ENCODE measurements at places on chromosomes 1 and 21.
A peak's percentile ranks its signal among the peaks of the same experiment; 100 is the strongest.

DNA sequence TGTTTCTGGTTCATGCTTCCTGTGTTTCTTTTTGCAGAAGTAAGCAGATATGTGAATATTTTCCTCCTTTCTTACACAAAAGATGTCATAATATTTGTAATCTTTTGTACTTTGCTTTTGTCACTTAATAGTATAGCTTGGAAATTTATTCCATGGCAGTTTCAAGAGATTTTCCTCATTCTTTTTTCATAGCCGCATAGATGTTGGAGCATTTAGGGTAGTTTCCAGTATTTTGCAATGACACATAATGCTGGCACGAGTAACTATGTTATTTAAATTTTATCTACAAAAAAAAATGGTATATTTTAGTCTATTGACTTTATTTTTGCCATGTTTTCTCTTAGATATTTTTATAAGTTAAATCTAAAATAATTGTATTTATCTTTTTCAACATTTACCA lies 40.7 kb downstream of the AGO3 start:
- no peak for DNase-seq

- no peak for DNase-seq
Measured at GRCh38 chr1:119366424-119366823, 2.2 kb upstream of the HAO2 start.

- DNase-seq: peak; percentile 42
Measured at GRCh38 chr1:154006136-154006535, 15.6 kb downstream of the RPS27 start.

GRCh38 chr1:181061891-181062835 lies 26.3 kb upstream of the IER5 start:
- no peak for DNase-seq

- no peak for DNase-seq
Measured at GRCh38 chr1:228867108-228867950, 132.1 kb downstream of the RHOU start.

DNA sequence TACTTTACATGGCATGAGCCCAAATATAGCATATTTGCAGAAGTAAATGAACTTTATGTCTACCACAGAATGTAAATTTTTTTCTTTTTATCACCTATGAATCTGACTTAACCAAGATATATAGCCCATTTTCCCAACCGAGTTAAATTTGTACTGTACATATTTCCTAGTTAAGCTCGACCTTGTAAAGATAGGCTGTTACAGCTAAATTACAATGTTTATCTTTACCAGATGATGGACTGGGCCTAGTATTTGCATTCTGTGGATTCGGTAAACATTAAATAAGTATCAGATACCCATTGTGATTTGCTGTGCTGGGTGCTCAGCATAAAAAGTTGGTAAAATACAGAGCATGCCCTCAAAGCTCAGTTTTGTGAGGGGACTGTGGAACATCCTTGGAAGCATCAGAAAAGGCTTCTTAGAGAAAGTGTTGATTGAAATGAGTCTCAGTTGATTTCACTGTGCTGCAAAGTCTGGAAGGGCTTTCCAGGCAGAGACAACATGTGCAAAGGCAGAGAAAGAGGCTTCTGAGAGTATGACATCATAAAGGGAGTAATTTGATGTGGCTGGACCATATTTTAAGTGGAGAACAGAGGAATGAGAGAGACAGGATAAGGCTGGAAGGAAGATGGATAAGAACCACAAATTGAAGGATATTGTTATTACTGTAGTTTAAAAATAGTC lies 27.4 kb downstream of the MORC3 start:
- DNase-seq: no peak

DNA sequence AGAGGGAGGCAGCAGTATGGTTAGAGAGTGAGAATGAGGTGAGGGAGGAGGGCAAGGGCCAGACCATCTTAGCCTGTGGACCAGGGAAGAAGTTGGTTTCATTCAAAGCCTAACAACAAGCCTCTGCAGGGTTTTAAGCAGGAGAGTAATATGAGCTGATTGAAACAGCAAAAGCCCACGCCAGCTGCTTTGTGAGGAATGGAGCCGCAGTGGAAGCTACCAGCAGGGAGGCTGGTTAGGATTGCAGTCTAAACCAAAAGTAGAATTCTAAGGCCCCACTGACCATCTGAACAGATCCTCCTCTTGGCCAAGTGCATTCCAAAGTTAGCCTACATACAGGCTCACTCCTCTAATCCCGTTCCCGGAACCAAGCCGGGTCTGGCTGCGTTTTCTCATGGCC lies 44.8 kb downstream of the OLFML3 start:
- DNase-seq: no peak

- DNase-seq: no peak
Measured at GRCh38 chr1:85022700-85023099, 25.6 kb downstream of the MCOLN3 start.

DNA sequence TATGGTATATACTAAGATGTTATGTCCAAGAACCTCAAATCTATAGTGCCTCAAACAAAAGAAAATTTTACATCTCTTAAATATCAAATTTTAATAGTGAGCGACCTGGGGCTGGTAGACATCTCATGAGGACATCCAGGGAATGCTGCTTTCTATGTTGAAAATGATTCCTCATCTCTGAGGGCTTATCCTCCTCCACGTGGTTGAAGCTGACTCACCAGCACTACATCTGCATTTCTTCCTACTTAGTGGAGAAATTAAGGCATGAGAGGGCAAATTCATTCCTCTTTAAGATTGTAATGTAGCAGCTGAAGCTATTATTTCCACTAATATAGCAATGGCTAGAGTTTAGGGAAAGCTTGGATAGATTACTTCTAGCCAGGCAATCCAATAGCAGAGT lies 529.5 kb downstream of the COL11A1 start:
- DNase-seq: peak; percentile 8

- no peak for DNase-seq
Measured at GRCh38 chr1:148372731-148373130, 110.4 kb downstream of the PPIAL4G start.

DNA sequence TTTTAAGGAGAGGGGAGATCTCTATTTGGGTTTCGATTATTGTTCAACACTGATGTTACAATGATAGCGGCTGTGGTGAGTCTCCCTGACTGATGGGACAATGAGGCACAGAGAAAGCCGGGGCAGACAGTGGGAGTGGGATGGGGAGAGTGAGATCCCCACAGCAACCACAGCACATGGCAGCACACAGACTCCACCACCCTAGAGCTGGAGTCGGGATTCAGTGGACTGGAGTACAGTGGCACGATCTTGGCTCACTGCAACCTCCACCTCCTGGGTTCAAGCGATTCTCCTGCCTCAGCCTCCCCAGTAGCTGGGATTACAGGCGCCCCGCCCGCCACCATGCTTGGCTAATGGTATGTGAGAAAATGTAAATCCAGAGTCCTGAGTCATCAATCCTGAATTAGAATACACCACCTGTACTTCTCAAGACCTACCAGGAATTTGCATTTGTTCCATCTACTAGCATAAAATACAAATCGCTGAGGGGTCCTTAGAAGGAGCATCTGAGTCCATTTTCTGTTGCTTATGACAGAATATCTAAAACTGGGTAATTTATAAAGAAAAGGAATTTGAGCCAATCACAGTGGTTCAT lies 125.8 kb downstream of the TOMM20 start:
- no peak for DNase-seq

- DNase-seq: no peak
Measured at GRCh38 chr21:22444990-22445389, 1446.8 kb downstream of the NCAM2 start.

- DNase-seq: no peak
Measured at GRCh38 chr1:19333587-19334354, 21.6 kb downstream of the SLC66A1 start.

DNA sequence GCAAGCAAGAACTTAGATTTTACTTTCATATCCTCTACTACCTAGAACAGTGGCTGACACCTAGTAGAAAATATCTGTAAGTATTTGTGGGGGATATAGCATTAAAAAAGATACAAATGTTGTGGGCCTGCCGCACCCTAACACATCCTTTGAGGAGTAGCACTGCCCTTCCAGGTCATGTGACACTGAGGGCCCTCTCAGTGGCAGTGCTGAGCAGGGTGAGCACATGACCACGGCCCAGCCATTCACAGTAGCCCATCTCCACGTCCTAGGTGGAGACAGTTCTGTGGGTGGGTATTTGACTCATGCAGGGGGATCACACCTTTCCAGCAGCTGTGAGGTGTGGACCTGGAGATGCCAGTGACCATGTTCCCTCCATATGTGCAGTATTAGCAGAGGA lies 108.9 kb downstream of the OMA1 start:
- no peak for DNase-seq

- no peak for DNase-seq
Measured at GRCh38 chr1:208475951-208476845, 232.0 kb upstream of the PLXNA2 start.

Measured in amniotic stem cell (primary cell).